SW 1271 (cell line): ENCODE measurements at places on chromosomes 3 and 15.

GRCh38 chr3:40504636-40505430, 1.0 kb upstream of the ZNF620 start:
- peak; percentile 93 for DNase-seq

DNA sequence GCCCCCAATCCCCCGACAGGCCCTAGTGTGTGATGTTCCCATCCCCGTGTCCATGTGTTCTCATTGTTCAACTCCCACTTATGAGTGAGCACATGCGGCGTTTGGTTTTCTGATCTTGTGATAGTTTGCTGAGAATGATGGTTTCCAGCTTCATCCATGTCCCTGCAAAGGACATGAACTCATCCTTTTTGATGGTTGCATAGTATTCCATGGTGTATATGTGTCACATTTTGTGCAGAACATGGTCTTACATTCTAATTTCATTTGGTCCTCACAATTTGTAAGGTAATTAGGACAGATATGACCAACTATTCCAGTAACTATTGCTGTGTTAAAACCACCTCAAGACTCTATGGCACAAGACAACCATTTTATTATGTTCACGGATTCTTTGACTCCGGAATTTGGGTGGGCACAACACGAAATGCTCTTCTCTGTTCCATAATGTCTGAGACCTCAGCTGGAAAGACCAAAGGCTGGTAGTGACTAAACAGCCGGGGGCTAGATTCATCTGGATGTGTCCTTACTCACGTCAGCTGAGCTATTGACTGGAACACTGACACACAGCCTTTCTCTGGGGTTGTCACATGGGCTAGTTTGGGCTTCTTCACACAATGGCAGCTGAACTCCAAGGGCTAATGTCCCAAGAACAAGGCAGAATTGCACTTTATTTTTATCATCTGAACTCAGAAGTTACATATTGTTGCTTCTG, 13.6 kb upstream of the GLCE start:
- no peak for DNase-seq

DNA sequence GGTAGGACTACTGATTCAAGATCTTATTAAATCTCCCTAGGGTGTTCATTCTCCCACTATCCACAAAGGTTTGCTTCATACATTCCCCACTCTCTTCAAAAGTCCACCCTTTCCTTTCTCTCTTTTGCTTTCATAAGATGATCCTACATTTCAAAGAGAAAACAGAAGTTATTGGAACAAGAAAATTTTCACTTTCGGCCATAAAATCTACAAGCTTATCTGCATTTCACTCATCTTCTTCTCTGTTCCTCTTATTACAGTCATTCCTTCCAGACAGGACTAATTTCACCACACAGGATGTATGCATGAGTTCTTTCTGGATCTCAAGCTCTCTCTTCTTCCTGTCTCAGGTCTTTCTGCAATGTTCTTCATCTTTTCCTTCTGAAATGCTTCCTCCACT, 238.7 kb downstream of the ISL2 start:
- no peak for DNase-seq

GRCh38 chr15:90637693-90638092, 79.5 kb upstream of the BLM start:
- no peak for DNase-seq

- no peak for DNase-seq
These were observed 45.5 kb downstream of the PTH1R start for GRCh38 chr3:46922871-46923558.

- no peak for DNase-seq
These were observed 205.9 kb upstream of the RGMA start for GRCh38 chr15:93294896-93295295.

GRCh38 chr3:9402410-9403228, 5.2 kb downstream of the SETD5 start:
- peak; percentile 36 for DNase-seq

GRCh38 chr3:196965804-196966173, 2.8 kb downstream of the PIGZ start:
- DNase-seq, result no peak

DNA sequence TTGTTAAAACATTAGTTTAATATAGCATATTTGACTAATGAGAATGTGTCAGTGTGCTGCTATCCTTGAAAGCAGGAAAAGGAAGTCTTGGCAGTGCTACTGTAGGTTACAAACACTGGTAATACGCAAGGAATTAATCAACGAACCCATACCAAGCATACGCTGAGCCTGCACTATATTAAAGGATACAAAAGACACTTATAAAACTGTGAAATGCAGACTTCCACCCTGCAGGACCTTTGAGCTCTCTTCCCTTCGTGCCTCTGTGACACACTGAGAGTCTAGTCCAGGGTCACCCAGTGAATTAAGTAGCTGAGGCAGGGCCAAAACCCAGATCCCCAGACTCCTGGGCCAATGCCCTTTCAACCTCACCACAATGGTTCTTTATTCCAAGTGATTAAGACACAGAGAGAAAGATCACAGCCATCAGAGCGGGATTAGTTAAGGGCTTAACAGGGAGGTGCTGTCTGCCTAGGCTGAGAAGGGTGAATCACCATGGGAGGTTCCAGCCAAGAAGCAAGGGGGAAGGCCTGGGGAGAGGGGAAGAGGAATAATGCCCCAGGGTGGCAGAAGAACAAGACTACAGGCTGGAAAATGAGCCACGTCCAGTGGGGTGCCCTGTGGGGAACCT, 6.8 kb downstream of the ANXA2 start:
- peak; percentile 87 for DNase-seq

GRCh38 chr3:184361932-184362667, 590 bp downstream of the POLR2H start:
- DNase-seq, result peak; percentile 78

DNA sequence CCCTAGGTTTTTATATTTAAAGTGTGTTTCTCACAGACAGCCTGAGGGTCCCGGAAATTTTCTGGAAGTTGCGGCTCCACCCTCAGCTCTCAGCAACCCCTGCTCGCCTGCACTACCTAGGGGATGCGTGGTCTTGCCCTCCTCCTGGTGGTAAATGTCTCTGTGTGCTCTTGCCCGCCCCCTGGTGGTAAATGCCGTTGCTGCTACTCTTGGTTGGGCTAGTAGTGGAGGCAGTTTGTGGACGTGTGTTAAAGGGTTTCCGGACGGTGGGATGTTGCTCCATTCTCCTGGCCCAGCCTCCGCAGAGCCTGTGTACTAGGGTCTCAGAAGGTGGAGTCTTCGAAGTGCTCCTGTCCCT, 27.4 kb downstream of the STOML1 start:
- DNase-seq, result peak; percentile 52

DNA sequence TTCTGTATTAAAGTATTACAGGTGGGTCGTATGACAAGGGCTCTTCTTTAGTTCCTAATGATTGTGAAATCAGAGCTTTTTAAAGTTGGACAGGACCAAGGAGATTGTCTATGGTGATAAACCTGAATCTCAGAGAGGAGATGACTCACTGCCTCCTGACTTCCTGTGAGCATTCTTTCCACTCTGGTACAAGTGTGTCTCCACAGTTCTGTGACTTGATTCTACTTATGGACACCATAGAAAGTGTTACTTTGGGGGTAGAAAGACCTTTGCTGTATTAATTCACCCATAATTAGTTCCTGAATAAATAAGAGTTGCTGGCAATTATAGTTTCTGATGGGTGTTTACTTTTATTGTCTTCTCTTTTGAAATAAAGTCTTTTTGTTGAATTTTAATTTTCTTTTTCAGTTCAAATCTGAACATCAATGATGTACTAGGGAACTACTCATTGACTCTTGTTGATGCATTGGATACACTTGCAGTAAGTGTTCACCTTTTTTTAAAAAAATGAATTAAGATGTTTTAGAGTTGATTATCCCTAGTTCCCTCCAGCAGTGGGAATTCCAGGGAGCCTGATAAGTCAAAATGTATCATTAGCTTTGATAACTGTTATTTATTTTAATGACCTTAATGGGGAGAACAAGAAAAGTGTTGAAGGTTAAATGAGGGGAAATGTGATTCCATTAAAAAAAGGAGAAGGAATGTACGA, 7.4 kb downstream of the EDEM1 start:
- peak; percentile 95 for DNase-seq

GRCh38 chr3:123568875-123569274, 16.0 kb downstream of the HACD2 start:
- DNase-seq, result no peak

DNA sequence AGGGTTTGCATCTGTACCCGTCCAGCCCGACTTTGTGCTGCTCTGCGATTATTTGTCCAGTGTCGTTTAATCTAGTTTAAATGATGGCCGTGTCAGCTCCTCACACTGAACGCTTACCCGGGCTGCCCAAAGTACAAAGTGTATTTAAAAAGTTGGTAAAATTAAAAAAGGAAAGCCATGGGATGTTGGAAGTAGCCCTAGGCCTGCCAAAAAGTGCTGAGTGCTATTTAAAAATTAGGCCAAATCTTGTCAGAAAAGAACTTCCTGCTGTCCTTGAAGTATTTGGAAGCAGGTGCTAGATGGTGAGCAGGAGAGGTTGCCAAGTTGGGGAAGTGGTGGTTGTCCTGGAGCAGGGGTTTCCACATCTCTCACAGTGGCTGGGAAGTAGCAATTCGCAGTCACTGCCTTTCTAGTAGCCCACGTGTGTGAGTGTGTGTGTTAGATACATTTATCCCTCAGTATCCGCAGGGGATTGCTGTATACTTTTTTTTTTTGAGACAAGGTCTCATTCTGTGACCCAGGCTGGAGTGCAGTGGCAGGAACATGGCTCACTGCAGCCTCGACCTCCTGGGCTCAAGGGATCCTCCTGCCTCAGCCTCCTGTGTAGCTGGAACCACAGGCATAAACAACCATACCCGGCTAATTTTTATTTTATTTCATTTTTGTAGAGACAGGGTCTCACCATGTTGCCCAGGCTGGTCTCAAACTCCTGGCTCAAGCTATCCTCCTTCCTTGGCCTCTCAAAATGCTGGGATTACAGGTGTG, 664 bp downstream of the PPCDC start:
- peak; percentile 34 for DNase-seq

DNA sequence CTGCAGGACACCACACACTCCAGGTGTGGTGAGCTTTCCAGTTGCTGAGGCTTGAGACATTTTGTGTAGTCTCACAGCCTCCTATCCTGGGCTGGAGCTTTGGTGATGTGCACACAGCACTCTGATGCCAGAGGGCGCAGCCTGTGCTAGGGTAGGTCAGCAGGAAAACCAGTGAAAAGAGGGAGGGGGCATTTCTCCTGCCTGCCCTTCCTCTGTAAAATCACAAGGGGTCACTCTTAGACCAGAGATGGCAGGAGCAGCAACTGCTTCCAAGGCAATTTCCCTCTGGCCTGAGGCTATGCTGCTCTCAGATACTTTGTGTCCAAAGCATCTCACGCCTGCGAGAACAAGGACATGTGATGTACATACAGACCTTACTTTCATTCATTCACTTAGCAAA, 16.5 kb upstream of the MUSTN1 start:
- DNase-seq, result peak; percentile 35

DNA sequence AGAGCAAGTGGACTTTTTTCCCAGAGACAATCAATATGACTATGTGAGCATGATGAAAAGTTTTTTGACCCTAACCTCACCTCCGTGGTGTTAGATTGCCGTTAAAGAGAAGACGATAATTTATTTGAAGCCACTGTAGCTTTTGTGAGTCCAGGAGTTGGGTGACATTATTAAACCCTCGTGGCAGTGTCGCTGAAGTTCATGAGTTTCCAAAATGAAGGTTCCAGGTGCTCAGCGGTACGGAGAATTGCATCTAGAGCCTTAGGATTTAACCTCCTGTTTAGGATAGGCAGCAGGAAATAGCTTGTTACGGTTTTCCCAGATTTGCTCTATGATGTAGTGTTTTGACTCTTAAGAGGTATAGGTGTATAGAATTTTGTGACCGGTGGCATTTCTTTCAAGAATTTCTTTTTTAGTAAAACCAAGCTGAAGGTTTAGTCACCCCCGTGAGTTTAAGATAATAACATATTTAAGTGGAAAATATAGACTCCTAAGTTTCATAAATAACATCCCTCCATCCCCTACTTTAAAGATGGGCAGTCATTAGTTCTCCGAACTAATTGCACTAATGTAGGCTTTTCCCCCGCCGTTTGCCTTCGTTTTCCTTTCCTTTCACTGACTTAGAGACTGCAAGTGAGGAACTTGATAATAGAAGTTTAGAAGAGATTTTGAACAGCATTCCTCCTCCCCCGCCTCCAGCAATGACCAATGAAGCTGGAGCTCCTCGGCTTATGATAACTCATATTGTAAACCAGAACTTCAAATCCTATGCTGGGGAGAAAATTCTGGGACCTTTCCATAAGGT, 2.0 kb downstream of the SMC4 start:
- peak; percentile 65 for DNase-seq

GRCh38 chr3:150292891-150293290, 115.2 kb upstream of the TSC22D2 start:
- no peak for DNase-seq

DNA sequence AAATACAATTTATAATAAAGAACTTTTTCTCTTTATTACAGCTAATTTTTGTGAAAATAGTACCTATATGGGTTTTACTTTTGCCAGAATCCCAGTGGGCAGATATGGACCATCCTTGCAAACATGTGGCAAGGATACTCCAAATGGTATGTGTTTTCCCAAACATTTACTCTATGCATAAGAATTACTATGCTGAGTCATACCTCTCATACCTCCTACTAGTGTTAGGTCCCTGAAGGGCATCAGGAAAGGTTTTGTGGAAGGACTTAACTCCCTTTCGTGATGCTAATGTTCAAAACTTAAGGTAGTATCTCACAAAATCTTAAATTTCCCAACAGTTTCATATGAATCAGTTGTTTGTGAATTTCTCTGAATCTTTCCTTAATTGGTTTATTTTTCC, 21.3 kb downstream of the ADGRG7 start:
- no peak for DNase-seq

DNA sequence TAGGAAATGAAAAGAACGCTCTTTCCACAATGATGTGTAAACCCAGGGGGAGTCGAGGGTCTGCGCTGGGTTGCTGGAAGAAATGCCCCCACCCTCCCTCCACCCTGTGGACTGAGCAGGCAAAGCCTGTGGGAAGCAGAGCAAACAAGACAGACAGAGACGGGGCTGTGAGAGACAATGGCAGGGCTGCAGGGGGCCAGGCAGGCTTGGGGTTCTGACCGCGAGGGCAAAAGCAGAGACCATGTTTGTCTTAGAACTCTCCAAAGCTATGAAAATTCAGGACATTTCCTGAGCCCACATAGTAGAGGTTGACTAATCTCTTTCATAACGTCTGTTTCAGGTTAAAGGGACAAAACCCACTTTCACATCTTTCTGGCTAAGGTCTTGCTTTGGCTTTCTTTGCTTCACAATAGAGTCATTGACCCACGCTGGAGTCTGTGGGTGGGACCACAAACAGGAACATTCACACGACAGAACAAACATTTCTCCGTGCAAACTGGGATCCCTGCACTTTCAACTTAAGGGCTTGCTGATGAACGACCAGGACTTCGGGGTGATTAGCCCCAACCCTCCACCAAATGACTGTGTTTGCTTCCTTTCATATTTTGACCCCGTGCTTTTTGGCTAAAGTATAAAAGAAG, 156.0 kb upstream of the TPM1 start:
- DNase-seq, result no peak

- no peak for DNase-seq
These were observed 137.9 kb downstream of the NEO1 start for GRCh38 chr15:73190189-73190601.

GRCh38 chr15:61527836-61528580, 298.9 kb upstream of the RORA start:
- DNase-seq, result no peak

GRCh38 chr3:33430061-33430460, 10.1 kb downstream of the UBP1 start:
- no peak for DNase-seq

GRCh38 chr15:77535845-77536244, 96.9 kb downstream of the LINGO1 start:
- no peak for DNase-seq
